ENCODE measurements at places on chromosomes 5 and 9.

DNA sequence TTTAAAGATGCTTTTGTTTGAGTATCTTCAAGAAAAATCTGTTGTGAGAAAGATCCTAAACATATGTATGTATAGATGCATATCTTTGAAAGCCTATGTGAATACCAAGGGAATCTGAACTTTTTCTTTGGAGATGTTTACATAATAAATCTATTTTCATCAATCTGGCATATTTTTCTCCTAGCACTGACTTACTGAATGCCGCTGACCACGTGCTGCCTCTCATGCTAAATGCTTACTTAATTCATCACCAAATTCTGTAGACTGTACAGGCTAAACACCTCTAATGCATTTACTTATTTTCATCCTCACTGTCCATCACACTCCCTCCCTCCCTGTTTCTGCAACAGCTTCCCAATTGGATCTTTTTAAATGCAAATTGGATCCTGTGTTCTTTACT, 566.2 kb upstream of the WWC1 start:
- DNase-seq, result no peak

GRCh38 chr9:93221044-93221443, 37.1 kb downstream of the WNK2 start:
- DNase-seq, result no peak

GRCh38 chr9:88746029-88746742, 211.2 kb downstream of the NXNL2 start:
- DNase-seq, result no peak

- no peak for DNase-seq
Measured at GRCh38 chr5:172835290-172835993, 1.4 kb downstream of the ERGIC1 start.

- no peak for DNase-seq
Measured at GRCh38 chr5:81316571-81316970, 15.2 kb downstream of the ZCCHC9 start.

GRCh38 chr5:171846323-171846722, 60.7 kb downstream of the SMIM23 start:
- DNase-seq, result no peak

DNA sequence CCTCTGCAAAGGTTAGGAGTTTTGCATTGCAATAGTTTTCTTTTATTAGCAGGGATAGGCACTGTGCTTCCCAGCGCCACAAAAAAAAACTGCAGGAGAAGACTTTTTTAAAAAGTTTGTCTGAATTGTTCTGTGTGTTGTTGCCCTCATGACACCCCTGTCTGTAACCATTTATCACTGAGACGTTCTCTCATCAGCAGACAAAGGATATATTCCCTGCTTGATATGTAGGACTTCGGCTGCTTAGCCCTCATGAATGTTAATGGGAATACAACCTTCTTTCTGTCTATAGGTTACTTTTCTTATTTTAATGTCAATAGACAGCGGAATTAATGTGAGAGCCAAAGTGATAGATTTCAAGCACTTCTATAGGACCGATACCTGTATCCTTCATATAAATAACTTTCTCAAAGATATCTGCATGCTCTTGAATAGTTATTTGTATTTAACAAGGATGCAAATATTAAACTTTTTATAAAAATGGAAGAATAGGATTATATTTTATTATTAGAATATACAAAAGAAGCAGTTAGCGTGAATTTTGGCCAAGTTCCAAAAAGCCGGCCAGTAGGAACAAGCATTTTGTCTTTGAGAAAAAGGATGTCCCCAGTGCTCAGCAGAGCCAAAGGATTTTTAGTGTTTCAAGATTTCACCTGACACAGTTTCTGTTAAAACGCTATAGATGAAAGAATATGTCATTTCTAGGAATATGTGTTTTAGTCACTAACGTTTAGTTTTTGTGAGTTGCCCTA, 1.5 kb upstream of the LYSMD3 start:
- no peak for DNase-seq

GRCh38 chr9:96417661-96418082, 498 bp downstream of the ZNF367 start:
- DNase-seq, result no peak

DNA sequence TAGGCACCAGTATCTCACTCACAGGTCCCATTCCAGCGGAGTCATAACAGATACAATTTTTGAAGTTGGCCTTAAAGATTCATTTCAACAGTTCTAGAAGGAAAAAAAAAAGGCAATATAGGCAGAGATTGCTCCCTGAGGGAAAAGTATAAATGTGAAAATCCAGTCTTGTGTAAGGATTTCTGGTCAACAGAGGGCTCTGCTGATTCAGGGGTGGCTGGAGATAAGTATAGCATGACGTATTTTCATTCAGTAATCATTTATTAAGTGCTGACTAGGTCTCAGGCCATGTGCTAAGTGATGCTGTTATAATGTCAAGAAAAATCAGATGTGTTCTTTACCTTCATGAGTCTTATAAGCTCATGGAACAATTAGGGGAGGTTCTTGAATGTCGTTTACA, 377.3 kb upstream of the MEF2C start:
- no peak for DNase-seq

DNA sequence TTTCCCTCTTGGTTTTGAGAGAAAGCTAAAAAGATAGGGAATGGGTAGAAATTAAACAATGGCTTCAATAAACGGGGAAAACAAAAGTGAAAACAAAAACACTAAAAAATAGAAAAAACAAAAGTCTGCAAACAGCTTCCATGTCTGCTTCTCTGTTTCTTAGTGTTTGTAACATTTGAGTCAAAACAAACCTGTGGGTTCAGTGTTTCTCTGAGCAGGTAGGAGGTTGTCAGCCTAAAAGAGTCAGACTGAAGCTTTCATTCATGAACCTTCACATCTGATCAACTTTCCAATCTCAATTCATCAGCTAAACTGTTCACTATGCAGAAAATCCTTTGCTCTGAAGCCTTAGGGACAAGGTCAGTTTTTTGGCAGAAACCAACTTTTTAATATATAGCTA, 102.5 kb upstream of the ADAMTS16 start:
- DNase-seq, result no peak

DNA sequence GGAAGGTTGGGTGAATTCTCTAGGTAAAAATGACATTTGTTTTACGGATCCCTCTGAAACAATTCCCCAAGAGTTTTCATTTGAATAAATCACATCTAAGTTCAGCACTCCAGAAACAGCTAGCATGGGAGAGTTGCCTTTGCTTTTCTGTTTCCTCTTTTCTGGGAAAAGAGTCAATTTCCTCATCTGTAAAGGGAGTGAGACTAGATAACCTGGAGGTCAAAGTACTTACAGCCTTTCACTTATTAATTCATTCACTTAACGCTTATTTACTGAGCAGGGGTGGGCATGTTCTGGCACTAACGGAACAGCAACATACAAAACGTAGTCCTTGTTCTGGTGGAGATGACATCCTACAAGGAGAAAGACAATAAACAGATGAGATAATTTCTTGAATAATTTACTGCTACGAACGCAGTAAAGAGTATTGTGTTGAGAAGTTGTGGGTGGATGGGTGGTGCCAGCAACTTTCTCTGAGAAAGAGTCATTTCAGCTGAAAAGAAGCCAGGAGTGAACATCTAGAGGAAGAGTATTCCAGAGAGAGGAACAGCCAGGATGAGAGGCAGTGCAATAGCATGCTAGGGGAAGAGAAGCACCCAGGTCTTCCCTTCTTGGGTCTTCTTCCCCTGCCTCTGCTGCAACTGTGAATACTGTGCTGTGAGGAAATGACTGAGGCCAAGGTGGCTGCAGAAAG, 335.6 kb downstream of the ZSWIM6 start:
- no peak for DNase-seq

DNA sequence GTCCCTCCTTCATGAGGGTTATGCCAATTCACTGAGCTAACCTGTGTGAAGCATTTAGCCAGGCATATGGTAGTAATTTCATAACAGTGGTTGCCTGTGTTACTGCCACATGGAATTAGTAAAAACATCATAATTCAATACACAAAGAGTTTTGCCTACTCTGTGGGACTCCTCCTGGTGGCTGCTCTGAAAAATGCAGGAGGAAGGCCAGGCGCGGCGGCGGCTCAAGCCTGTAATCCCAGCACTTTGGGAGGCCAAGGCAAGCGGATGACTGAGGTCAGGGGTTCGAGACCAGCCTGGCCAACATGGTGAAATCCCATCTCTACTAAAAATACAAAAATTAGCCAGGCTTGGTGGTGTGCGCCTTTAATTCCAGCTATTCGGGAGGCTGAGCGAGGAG, 547.3 kb downstream of the CDK5RAP2 start:
- no peak for DNase-seq
